ENCODE measurements at places on chromosomes 3 and 15.

GRCh38 chr3:174583396-174583795, 275.7 kb upstream of the NAALADL2 start:
- DNase-seq: no peak

- no peak for DNase-seq
These were observed 97.7 kb upstream of the SAMMSON start for GRCh38 chr3:69901802-69902201.

DNA sequence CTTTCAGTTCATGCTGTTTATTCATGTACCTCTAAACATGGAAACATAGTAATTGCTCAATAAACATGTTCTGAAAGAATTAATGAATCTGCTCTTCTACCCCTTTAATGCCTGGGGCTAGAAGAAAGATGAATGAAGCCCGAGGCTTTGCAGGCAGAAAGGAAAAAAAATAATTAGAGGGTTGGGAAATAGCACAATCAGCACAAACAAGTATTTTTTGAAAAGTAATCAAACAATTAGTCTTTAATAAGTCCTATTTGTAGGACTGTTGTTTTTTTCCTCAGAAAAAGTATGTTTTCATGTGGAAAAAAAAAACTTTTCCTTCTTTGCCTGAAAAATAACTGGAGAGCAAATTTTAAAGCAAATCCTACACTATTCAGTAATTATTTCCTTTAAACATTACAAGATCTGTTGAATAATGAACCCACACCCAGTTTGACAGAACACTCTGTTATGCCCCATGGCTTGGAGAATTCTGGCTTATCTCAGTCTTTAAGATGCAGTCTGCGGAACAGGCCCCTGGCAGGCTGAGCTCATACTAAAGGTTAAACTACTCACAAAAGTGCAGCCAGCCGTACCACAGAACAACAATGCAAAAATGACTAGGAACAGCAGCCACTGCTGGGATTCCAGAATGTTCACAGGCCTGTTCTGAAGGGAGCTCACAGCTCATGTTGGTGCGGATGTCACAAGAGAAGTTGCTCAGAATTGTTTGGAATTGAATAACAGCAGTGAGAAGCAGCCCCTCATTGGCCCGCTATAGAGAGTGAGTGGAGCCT, 79.2 kb downstream of the ABI3BP start:
- DNase-seq: no peak

DNA sequence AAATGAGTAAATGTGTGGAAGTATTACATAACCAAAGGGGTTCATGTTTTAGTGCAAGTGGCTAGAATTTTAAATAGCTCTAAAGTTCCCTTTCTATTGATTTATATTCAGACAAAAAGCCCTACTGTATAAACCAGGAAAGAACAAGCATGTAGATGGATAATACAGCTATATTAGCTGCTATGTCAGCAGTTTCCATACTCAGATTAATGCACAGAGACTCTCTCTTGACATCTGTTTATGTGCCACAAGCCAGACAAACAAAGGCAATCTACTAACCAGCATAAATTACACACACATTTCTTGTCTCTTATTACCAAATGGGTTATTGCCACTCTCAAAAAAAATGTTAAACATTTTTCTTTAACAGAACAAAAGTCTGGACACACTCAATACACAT, 760.1 kb upstream of the NECTIN3 start:
- no peak for DNase-seq

GRCh38 chr3:113405180-113405579, 36.1 kb downstream of the CFAP44 start:
- DNase-seq: peak; percentile 46

DNA sequence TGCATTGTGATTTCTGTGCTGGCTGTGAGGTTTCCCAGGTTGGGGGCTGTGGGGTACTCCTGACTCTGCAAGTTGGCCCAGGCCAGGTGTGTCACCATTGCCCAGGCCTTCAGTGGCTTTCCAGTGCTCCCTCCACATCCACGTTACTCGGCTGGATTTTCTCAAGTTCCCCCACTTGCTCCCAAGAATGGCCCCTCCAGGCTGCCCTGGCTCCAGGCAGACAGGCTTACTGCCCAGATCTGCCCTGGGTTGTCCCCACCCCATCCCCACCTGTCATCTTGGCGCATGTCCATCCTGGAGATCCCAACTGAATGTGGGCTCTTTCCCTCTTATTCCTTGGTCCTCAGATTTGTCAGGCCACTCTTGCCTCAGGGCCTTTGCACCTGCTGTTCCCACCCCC, 3.6 kb downstream of the APBA2 start:
- no peak for DNase-seq

GRCh38 chr15:40377606-40378005, 4.9 kb upstream of the KNSTRN start:
- no peak for DNase-seq

DNA sequence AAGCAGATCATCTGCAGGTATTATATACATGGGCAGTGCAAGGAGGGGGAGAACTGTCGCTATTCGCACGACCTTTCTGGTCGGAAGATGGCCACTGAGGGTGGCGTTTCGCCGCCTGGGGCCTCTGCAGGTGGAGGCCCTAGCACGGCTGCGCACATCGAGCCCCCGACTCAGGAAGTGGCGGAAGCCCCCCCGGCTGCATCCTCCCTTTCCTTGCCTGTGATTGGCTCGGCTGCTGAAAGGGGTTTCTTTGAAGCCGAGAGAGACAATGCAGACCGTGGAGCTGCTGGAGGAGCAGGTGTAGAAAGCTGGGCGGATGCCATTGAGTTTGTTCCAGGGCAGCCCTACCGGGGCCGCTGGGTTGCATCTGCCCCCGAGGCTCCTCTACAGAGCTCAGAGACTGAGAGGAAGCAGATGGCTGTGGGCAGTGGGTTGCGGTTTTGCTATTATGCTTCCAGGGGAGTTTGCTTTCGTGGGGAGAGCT, 639 bp downstream of the MKRN3 start:
- no peak for DNase-seq

- no peak for DNase-seq
These were observed 17.0 kb downstream of the PCYT1A start for GRCh38 chr3:196270499-196270898.

GRCh38 chr3:117411971-117412370, 702.4 kb downstream of the TUSC7 start:
- DNase-seq: peak; percentile 14

DNA sequence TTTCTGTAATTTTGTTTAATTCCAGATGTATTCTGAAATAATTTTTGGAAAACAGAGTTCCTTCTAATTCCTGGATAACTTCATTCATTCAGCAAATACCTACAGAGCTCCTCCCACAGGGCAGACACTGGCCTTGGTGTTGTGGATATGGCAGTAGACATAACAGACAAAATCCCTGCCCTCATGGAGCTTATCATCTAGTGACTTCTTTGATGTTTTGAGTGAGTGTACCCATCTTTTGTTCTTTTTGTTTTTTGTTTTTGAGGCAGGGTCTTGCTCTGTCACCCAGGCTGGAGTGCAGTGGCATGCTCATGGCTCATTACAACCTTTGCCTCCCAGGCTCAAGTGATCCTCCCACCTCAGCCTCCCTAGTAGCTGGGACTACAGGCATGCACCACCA, 21.1 kb downstream of the DET1 start:
- no peak for DNase-seq

GRCh38 chr3:106256249-106256957, 387.6 kb upstream of the CBLB start:
- DNase-seq: no peak

- no peak for DNase-seq
These were observed 55.6 kb downstream of the C3orf80 start for GRCh38 chr3:160280836-160281235.

- no peak for DNase-seq
These were observed 36.1 kb downstream of the HMG20A start for GRCh38 chr15:77456746-77457145.

GRCh38 chr3:145557405-145557804, 603.6 kb downstream of the PLOD2 start:
- DNase-seq: no peak

- DNase-seq: no peak
These were observed 425.9 kb downstream of the ZBTB20 start for GRCh38 chr3:114721209-114721608.

- no peak for DNase-seq
These were observed 195.3 kb downstream of the THRB start for GRCh38 chr3:24299246-24299805.

DNA sequence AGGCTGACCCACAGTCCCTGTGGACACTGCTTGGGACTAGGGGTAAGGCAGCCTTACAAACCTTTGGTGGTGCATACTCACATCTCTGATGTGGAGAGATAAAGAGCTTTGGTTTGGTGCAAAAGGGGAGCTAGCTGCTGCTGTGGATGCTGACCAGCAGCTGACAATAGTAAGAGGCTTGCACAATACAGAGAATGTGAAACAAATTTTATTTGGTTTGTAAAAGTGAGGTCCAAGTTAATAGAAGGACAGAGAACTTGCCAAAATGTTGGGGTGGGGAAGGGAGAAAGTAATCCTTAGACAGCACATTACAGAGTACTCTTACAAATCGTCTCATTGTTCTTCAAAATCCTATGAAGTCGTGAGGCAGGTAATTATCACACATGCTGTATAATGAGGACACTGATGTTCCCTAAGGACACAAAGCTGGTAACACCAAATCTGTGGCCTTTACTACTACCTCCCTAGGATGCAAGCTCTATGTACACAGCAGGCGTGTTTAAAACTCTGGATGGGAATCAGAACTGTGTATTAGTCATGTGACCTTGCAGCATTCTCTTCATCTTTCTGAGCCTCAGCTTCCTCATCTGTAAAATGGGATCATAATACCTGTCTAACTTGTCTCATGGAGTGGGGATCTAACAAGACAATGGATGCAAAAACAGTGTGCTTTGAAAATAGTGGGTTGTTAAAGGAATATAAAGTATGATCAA, 21.6 kb downstream of the ARHGAP31 start:
- DNase-seq: no peak

DNA sequence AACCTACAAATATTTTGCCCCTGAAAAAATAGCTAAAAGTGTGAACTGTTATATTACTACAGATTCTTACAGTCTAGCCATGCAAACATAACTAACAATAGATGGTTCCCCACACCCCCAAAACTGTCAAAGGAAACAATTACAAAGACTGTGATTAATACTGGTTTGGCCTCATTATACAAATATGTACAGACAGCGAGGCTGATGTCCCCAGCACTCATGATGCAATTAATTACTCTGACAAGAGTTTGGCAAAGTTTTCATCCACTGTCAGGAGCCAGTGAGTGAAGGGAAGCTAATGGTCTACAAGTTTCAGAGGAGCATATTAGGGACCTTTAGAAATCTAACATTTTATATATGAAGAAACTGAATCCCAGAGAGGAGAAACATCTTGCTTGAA, 61.0 kb downstream of the HMG20A start:
- no peak for DNase-seq

DNA sequence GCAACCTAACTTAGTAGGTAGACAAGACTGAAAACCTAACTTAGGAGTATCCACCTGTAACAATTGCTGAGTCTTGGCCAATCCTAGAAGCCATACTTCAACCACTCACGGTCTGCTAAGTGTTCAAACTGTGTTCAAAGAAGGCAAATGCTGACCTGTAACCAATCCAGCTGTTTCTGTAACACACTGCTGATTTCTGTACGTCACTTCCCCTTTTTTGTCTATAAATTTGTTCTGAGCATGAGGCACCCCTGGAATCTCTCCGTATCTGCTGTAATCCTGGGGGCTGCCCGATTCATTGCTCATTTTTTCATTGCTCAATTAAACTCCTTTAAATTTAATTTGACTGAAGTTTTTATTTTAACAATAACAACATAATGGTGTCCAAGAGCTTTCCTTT, 451.4 kb upstream of the ATP10A start:
- no peak for DNase-seq

DNA sequence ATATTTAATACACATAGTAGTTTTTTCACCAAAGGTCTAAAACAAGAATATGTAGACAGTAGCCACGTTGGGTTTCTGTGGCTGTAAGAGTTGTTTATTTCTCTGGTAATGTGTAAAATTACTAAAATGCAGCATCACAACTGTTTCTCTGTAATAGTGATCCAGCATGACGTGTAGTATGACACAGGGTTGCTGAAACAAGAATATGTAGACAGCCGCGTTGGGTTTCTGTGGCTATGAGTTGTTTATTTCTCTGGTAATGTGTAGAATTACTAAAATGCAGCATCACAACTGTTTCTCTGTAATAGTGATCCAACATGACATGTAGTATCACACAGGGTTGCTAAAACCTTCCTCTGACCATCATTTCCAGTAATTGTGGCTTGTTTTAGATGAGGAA, 153.6 kb upstream of the ZNF717 start:
- no peak for DNase-seq

GRCh38 chr3:11717768-11718636, 74.3 kb upstream of the VGLL4 start:
- no peak for DNase-seq

GRCh38 chr3:23108451-23109057, 94.6 kb upstream of the UBE2E2 start:
- peak; percentile 15 for DNase-seq

GRCh38 chr3:108412121-108412750, 98.2 kb downstream of the MYH15 start:
- DNase-seq: peak; percentile 16

GRCh38 chr15:53555226-53555625, 204.2 kb downstream of the WDR72 start:
- no peak for DNase-seq

DNA sequence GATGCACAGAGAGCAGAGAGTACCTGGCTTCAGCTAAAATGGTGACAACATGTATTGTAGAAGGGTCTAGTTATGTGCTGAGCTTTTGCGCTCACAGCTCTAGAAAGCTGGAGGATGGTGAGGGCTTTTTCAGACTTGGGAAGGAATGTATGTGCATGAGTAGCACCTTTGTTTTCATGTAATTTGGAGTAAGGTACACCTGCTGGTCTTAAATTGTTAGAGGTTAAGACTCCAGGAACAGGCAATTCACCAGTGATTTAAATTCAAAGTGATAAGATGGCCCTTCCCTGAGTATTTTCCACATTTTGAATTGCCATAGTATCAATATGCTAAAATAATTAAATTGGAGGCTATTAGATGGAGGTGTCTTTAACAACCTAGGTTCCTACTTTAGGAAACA, 436.4 kb upstream of the GOLIM4 start:
- no peak for DNase-seq

DNA sequence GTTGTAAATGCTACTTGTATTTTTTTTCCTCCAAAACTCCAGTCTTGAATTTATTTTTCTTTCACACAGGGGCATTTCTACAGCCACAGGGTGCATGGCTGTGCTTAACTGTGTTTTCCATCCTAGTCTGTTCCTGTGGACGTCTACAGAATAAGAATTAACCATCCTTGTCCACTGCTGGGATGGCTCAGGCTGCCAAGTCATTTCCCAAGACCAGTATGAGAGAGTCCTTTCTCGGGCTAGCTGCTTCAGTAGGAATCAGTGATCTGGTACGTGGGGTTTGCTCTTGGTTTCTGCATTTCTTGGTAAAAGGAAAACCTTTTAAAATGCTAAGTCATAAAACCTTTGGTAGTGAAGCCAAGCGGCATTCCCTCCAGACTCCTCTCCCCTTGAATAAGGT, 29.8 kb downstream of the CHDH start:
- DNase-seq: no peak

- DNase-seq: no peak
These were observed 268.8 kb downstream of the MEX3B start for GRCh38 chr15:81776976-81777375.

- no peak for DNase-seq
These were observed 17.1 kb downstream of the CTNNB1 start for GRCh38 chr3:41216422-41216821.
